OCI-M1 (cell line): ENCODE measurements at places on chromosomes 16 and 17.

DNA sequence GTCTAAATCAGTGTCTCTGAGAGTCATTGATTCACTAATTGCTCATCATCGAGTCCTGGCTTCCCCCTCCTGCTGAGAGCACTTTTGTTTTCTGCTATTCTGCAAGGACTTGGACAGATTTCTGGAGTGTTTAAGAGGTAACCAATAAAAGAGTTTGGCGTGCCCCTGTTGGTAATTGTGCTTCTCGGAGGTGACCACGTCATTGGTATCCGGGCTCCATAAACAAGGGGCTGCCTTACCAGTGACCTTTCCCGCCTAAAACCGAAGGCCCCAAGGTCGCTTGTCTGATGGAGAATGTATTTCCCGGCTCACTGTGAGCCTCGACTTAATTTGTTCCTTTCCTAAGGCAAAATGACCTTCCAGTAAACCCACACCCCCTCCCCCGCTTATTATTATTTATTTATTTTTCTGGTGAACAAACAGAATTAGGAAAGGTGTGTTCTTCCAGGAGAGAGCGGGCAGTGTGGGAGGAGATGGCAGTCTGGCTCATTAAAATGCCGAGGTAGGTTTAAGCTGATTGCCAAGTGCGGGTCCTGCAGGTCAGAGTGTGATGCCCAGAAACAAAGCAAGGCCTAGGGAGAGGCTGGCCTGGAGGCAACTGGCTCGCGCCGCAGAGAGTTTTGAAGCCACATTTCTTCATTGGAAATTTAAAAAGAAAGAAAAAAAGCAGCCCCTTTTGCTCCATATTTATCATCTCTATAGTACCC lies 30.2 kb downstream of the MSI2 start:
- DNase-seq, result no peak

- DNase-seq, result no peak
Observed at GRCh38 chr17:71748872-71749271, 371.9 kb upstream of the SOX9 start.

DNA sequence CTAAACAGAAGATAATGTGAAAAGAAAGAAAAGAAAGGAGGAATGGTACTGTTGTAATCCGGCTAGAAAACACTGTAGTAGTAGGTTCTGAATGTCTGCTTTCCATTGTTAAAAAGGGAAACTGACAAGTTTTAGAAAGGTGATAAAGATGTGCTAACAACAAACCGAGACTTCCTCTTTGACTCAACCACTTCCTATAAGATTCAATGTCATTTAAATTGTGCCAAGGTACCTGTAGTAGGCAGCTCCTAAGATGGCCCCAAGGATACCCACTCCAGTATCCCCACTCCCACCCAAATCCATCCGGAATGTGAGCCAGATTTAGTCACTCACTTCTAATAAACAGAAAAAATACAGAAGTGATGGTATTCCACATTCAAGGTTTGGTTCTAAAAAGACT lies 31.2 kb downstream of the XYLT1 start:
- no peak for DNase-seq

DNA sequence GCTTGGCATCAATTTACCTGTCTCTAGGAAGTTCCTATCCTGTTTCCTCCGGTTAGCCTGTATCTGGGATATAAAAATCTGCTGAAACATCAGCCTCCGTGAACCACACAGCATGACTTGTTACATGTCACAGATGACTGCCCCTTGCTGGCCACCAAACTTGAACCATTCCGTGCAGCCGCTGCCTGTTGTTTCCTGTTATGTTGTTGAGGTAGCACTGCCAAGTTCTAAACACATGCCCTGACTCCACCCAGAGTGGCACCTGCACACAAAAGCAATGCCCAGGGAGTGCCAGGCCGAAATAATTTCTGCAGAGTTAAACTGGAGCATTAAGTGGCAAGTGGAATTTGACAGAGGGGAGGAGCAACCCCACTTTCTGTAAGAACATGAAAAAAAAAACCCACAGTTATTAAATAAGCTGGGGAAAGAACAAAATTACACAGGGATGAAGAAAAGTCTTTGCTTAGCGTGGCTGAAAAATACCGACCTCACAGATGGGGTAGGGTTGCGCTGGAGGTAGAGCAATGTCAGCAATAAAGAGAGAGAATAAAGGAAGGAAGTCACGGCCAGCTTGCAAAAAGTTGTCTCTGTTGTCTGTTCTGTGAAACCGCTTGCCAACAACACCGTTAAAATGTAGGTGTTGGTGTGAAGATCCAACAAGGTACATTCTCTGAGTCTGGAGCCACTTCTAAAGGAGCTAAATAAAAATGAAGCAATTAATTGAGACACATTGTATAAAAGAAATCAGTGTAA lies 174.6 kb upstream of the CDH13 start:
- DNase-seq, result no peak

GRCh38 chr16:8686879-8687278 lies 12.5 kb downstream of the ABAT start:
- no peak for DNase-seq

- no peak for DNase-seq
Observed at GRCh38 chr16:3186946-3187690, 886 bp upstream of the OR1F1 start.

DNA sequence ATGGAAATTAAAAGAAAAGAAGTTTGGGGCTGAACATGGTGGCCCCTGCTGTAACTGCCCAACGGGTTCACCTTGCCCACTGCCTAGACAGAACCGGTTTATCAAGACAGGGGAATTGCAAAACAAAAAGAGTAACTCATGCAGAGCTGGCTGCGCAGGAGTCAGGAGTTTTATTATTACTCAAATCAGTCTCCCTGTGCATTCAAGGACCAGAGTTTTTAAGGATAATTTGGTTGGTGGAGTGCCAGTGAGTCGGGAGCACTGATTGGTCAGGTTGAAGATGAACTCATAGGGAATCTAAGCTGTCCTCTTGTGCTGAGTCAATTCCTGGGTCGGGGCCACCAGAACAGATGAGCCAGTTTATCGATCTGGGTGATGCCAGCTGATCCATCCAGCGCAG lies 4.4 kb upstream of the SCPEP1 start:
- no peak for DNase-seq

GRCh38 chr17:3801347-3801746 lies 359 bp upstream of the ITGAE start:
- DNase-seq, result no peak

GRCh38 chr16:56836410-56837230 lies 28.4 kb upstream of the SLC12A3 start:
- DNase-seq, result peak; percentile 12

- peak; percentile 56 for DNase-seq
Observed at GRCh38 chr17:67718325-67718941, 697 bp downstream of the NOL11 start.

GRCh38 chr16:5463820-5464219 lies 366.2 kb upstream of the EEF2KMT start:
- DNase-seq, result no peak

DNA sequence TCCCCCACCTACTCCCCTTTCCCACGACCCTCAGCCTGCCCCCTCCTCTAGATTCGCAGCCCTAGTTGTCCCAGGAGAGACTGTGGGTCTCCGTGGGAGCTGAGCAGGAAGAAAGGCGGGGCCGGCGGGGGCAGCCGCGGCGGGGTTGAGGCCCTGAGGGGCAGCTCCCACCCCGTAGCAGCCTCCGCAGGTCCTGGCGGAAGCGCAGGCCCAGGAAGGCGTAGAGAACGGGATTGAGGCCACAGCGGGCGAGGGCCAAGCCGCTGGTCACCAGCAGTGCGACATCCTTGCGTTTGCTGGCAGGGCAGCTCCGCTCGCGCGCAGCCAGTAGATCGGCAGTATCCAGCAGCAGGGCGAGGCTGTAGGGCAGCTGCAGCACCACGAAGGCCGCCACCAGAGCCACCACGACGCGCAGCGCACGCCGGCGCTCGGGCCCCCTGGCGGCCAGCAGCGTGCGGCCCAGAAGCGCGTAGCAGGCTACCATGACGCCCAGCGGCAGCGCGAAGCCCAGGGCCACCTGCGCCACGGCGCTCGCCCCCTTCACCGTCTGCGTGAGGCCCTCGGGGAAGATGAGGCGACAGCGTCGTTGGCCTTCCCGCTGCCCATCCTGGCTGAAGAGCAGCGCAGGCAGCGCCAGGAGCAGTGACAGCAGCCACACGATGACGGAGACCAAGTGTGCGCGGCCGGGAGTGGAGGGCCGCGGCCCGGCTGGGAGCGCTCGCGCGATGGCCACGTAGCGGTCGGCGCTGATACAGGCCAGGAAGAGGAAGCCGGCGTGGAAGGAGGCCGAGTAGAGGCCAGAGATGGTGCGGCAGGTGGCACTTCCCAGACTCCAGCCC lies 1.9 kb downstream of the CCR10 start:
- DNase-seq, result peak; percentile 80

- no peak for DNase-seq
Observed at GRCh38 chr16:84138500-84138823, 6.5 kb downstream of the HSDL1 start.

DNA sequence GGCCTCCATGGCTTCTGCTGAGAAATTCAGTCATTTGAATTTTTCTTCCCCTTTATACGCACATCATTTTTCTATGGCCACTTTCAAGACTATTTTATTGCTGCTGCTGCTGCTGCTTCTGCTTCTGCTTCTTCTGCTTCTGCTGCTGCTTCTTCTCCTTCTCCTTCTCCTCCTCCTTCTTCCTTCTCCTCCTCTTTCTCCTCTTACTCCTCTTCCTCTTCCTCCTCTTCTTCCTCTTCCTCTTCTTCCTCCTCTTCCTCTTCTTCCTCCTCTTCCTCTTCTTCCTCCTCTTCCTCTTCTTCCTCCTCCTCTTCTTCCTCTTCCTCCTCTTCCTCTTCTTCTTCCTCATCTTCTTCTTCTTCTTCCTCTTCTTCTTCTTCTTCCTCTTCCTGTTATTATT lies 22.4 kb downstream of the CPD start:
- DNase-seq, result no peak

- no peak for DNase-seq
Observed at GRCh38 chr16:78489072-78489471, 389.6 kb downstream of the WWOX start.

- DNase-seq, result no peak
Observed at GRCh38 chr16:23052908-23053580, 96.2 kb downstream of the USP31 start.
